ENCODE measurements at places on chromosomes 12 and 14. TPM values are rescaled to one million over a fixed set of nuclear protein-coding genes. Genes with fewer than 3 reads are reported as not detected.

Gene TSPAN8
- total RNA-seq, result not detected

Gene NR1H4
- total RNA-seq, result not detected

Gene DPY19L2
- total RNA-seq, result 4.5 TPM

Gene SLC8A3
- total RNA-seq, result 0.40 TPM

Gene CAPZA3
- not detected for total RNA-seq

Gene ACSM4
- total RNA-seq, result not detected

Gene TRHDE
- total RNA-seq, result 7.9 TPM

Gene NPAS3
- 1.5 TPM for total RNA-seq

Gene OTX2
- total RNA-seq, result 2.5 TPM

Gene FBXL14
- 15.4 TPM for total RNA-seq

GRCh38 chr12:116962197-116962596, 51.4 kb downstream of the FBXW8 start:
- DNase-seq, result no peak

GRCh38 chr12:49212572-49212971, 23.7 kb upstream of the TUBA1A start:
- DNase-seq, result no peak

DNA sequence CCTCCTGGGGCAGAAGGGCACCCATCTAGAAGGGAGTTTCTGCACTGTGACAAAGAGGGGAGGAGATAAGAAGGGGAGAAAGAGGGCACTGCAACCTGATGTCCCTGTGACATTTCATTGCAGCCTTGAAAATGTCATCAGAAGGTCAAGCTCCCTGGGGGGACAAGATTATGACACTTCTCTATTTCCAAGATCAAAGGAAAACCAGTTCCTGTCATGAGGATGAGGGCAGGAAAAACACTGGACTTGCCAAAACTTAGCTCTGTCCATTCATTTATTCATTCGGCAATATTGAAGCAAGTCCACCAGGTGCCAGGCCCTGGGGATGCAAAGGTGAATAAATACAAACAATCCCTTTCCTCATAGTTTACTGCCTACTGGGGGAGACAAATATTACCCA, 138.4 kb upstream of the CDKN3 start:
- DNase-seq, result no peak

- peak; percentile 90 for DNase-seq
These were observed 16.6 kb upstream of the PLEK2 start for GRCh38 chr14:67428501-67429031.

GRCh38 chr12:44875417-44875953, 630 bp downstream of the NELL2 start:
- DNase-seq, result peak; percentile 30

- DNase-seq, result no peak
These were observed 24.2 kb upstream of the HIF1A start for GRCh38 chr14:61671082-61671481.

DNA sequence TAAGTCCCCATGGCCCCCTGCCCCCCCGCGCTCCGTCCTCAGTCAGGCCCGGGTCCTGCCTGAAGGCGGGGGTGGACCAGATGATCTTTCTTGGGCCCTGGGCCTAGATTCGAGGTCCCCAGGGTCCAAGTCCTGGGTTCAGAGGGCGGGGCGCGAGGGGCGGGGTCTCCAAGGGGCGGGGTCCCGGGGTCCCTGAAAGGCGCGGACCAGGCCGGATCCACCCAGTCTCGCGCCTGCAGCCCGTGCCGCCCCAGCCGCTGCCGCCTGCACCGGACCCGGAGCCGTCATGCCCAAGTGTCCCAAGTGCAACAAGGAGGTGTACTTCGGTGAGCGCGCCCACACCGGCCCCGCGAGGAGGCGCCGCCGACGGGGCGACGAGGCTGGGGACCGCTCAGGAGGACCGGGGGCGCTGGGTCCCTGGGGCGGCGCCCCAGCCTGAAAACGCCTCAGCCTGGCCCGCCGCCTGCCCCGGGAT, 325 bp downstream of the CRIP1 start:
- peak; percentile 49 for DNase-seq

- DNase-seq, result no peak
These were observed 106.4 kb downstream of the GPR135 start for GRCh38 chr14:59358784-59359183.

DNA sequence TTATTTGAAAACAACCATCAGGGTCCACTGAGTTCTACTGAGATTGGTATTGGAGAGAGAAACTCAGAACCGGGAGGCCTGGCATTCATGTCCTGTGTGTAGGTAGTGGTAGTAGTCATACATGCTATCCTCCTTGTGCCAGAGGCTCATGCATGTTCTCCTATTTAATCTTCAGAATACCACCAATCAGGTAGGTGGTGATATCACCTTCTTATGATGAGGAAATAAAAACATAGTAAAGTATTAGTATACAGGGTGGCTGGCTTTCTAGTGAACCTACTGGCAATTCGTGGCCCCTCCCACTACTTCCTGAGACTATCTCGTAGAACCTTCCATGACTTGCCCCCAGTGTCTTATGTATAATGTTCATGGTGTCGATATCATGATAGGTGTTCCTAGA, 40.5 kb upstream of the EID3 start:
- DNase-seq, result no peak

DNA sequence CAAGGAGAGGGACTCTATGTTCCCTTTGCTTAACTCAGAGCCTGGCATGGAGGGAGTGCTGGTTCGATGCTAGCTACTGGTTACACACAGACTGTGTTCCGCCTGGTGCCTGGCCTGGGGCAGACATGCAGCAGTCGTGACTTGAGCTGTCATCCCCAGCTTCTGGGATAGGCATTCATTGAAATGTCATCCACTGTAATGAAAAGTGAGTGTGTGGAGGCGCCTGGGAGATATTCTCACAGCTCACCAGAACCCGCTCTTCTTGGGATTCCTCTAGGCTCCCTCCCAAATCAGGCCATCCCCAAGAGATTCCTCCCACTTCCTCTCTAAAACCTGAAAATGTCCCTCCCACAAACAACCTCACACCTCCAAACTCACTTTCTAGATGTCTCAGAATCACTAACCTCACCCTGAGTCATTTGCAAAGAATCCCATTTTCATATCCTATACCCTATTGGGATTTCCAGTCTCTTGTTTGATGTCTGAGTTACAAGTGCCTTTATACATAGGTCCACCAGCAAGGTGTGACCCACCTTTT, 82.8 kb downstream of the CRACR2A start:
- DNase-seq, result peak; percentile 33

- DNase-seq, result no peak
These were observed 3.9 kb upstream of the GPR162 start for GRCh38 chr12:6817662-6818157.

DNA sequence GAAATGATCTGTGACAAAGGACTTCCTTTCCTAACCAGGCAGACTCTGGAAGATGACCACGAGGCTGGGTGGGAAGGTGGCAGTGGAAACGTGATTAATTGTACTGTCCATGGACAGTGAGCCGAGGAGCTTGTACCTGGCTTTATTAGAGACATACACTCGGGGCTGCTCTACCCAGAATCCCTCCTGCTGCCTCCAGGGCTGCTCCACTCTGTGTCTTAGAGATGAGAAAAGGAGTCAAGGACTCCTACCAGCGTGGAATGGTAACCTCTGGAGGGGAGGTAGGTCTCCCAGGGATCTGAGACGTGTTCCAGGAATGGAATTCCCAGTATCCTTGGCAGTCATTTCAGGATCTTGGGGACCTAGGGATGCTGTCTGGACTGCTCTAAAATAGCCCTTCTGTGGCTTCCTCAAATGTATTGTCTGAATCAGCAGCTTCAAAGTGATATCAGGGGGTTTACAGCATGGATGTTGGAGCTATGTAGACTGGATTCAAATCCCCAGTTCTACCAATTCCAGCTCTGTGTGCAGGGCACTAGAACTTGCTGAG, 237.8 kb downstream of the CACNA1C start:
- no peak for DNase-seq

- peak; percentile 69 for DNase-seq
These were observed 225.6 kb upstream of the CRY1 start for GRCh38 chr12:107318806-107319532.

DNA sequence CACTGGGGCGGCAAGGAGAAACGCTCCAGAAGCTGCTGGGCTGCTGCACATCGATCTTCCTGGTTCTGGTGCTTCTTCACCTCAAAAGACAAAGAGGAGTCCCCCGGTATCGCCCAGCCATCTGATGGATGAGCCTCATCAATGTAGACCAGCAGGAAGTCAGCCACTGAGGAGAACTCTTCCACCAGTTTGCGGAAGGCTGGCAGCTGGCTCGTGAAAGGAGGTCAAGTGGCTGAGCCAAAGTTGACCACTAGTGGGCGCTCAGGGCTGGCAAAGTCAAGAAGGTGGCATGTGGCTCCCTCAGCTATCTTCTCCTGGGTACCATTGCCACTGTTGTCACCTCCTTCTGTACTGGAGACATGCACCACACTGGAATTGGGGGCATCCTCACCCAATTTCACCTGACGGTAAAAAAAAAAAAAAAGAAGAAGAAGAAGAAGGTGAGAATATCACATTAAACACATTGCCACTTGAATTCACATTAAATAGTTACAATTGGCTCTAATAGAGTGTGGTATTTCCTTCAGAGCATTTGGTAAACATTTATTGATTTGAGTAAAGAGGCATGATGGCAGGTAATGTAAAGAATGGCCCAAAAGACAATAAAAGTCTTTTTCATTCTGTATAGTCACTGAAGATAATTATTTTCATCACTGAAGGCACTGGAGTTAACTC, 8.3 kb downstream of the DIO2 start:
- DNase-seq, result peak; percentile 25

GRCh38 chr14:96027431-96028355, 11.5 kb upstream of the C14orf132 start:
- no peak for DNase-seq
